ENCODE measurements at places on chromosomes 4 and X.
A peak's percentile ranks its signal among the peaks of the same experiment; 100 is the strongest.

- no peak for DNase-seq
Measured at GRCh38 chrX:18654875-18655836, 16.8 kb downstream of the RS1 start.

DNA sequence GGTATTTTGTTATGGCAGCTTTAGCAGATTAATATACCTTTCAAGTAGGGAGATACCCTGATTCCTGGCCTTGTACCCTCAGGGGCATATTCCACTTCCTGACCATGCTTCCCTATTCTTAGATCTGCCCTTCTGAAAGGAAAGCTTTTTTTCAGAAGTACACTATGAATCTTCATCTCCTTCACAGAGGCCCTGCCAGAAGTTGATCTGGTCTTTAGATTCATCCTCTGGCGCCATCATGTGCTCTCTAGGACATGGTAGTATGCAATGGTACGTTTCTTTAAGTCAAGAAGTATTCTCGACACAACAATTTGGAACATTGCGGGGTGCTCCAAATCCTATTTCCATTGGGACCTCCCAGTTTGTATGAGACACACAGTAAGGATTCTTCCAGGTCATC is 39.6 kb upstream of the DIPK2B start:
- DNase-seq = no peak

DNA sequence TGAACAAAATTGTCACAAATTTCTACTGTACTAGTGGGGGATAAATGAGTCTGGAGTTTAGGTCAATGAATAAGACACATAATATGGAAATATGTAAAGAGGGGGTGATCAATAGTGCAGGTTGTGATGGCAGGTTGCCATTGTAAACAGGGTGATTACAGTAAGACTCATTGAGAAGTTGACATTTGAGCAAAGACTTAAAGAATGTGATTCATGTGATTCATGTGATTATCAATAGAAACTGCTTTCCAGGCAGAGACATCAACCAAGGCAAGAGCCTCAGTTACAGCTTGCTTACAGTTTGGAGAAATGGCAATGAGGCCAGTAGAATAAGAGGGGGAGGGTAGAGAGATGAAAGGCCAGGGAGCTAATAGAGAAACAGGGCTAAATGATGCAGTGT is 45.8 kb upstream of the GIMD1 start:
- no peak for DNase-seq

GRCh38 chrX:20221902-20222301 is 44.8 kb downstream of the RPS6KA3 start:
- DNase-seq = no peak

DNA sequence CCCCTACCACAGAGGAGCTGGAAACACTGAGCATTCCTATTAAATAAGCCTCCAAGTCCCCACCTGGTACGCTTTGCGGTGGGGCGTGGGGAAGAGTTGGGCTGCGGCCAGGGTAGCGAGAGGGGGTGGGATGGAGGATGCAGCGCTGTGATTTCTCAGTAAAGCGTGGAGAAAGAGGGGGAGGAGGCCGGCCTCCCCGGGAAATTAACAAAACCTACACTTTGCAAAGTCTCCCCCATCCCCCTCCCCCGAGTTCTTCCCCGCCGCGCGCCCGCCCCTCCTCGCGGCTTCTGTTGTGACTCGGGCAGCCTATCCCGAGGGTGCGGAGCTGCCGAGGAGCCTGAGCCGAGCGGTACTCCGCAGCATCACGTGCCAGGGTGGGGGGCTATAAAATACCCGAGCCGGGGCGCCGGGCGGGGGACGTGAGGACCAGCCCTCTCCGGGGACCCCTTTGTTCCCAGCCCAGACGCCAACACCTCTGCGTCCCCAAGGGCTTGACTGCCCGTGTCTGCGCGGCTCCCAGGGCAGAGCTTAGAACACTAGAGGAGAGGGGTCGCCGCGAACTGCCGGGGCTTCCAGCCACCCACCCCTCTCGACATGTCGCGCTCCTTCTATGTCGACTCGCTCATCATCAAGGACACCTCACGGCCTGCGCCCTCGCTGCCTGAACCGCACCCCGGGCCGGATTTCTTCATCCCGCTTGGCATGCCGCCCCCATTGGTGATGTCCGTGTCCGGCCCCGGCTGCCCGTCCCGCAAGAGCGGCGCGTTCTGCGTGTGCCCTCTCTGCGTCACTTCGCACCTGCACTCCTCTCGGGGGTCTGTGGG is at the start of gene GSX2:
Gene GSX2 (plus strand): TSS at position 416 of the 827 bp plus-strand sequence. CDS start 182 bp downstream, at position 598.
- DNase-seq = no peak

- DNase-seq = no peak
Measured at GRCh38 chr4:94403751-94404150, 48.0 kb upstream of the PDLIM5 start.

DNA sequence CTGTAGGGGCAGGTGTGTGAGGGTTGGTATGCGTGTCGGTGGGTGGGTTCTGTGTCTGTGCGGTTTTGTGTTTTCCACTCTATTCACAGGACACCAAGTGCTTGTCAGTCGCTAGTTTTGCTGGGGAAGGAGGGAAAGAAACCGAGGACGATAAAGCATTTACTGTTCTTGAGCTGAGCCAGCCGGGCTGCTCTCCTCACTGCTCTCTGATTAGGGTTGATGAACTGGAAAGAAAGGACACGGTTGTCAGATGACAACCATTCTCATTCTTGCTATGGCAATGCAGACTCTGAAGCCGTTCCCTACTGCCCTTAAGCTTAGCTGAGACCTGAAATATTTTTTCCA is 832 bp downstream of the EGFL6 start:
- no peak for DNase-seq

DNA sequence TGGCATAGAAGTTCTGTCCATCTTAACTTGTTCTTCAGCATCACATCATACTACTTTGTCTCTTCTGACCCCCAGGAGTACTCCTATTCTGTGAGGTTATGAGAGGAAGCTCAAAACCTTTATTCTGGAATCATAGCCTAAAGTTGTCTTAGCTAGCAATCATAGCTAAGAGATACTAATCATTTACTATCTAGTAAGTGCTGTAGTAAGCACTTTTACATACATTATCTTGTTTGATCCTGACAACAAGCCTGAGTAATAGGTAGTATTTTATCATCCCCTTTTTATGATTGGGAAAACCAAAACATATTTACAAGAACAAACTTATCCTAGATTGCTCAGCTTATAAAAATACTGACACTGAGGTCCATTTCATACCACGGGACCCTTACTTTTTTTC is 14.3 kb upstream of the LHFPL1 start:
- DNase-seq = no peak

DNA sequence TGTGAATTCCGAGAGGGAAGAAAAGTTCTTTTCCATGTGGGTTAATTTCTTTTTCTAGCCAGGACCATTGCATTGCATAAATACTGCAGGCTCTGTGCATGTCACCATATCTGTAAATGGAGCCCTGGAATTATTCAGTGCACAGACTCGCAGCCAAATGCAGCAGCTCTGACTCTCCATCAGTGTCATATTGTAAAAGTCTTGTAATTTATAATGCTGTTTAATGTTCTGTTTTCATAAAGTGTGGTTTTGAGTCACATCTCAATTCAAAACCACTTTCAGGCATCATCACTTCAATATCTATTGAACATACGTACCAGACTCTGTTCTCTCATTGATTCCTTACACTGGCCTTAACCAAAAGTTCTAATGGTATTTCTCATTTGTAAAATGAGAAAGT is 193.9 kb upstream of the RPL34 start:
- no peak for DNase-seq

GRCh38 chrX:110159235-110159634 is 156.3 kb downstream of the TMEM164 start:
- DNase-seq = no peak

GRCh38 chr4:162075726-162076125 is 88.1 kb downstream of the FSTL5 start:
- no peak for DNase-seq

- no peak for DNase-seq
Measured at GRCh38 chrX:3962511-3963311, 249.3 kb upstream of the PRKX start.

DNA sequence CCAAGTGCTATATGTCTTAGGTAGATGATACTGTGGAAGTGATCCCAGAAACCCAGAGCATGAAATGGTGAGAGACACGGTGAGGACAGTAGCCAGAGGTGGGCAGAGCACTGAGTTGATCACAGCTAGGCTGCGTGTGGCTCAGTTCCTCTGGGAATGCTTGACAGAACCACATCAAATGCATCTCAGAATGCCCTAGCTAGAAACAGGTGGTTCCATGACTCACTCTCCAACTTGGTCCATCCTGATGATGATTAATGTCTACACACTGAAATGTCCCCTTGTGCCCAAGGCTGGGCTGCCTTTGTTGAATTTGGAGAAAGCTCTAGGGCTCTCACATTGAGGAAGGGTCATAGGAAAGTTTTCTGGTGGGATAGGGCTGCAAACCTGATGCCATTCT is 113.6 kb downstream of the ZNF518B start:
- DNase-seq = no peak

GRCh38 chrX:120617996-120618630 is 11.7 kb downstream of the C1GALT1C1 start:
- DNase-seq = no peak

- no peak for DNase-seq
Measured at GRCh38 chr4:100086766-100087431, 103.4 kb downstream of the DDIT4L start.

DNA sequence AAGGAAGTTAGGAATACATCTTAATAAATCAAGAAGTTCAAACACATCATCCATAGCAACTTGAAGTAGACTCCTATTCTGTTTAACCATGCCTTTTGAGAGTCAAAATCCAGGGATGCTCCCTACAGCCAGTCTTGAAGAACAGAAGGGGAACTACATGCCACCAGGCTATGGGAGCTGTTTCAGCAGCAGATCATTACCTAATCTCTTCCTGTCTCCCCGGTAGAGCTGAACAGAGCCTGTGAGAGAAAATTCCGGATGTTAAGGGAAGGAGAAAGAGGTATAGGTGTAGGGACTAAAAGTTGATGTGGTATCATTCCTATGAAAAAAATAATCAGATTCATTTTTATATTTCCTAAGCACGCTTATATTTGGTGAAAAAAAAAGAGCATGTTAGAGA is 352.2 kb downstream of the SPRY1 start:
- no peak for DNase-seq

DNA sequence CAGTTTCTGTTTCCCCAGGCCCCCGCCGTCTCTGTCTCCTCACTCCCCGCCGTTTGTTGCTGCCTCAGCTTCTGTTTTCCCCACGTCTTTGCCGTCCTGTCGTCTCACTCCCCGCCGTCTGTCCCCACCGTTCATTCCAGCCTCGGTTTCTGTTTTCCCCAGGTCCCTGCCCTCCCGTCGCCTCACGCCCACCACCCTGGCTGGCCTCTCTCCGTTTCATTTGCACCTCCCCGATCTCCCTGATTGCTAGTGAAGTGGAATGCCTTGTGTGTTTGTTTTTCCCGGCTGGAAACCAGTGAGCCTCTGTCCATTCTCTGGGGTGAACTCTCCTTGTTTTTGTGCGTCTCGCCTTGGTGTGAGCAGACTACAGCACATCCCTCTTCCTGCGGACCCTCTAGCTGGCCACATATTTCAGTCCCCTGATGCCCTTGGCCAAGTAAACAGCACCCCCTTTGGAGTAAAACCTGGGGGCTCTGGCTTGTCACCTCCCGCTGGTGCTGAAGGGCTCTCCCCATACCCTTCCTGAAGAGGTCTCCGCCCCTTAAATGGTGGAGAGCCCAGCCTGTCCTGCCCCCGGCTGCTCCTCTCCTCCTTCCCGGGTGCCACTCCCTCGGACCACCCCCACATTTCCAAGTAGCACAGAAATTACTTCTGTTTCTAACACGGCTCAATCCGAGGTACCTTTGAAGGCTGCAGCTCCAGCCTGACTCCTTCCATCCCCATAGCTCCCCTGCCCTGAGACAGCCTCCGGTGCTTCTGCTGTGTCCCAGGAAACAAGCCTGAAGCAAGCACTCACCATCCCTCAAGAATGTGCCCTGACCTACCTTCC is 13.2 kb downstream of the TMEM175 start:
- no peak for DNase-seq

DNA sequence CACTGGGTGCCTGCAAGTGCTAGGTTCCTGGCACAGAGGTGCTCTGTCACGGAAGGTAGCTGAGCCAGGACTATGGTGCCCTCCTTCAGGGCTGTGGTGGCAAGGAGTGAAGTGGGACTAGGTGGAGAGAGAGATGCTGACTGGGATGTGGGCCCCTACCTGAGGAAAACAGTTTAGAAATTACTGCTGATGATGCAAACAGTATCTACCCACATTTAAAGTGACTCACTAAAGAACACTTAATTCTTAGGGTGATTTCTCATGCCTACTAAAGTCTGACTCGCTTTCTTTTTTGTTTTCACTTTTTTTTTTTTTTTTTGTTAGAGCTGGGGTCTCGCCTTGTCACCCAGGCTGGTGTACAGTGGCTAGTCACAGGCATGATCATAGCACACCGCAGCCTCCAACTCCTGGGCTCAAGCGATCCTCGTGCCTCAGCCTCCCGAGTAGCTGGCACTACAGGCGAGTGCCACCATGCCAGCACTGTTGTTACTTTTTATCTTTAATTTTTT is 3.1 kb downstream of the ZNF185 start:
- DNase-seq = no peak

- DNase-seq = no peak
Measured at GRCh38 chrX:134172588-134173259, 64.3 kb upstream of the CCDC160 start.

DNA sequence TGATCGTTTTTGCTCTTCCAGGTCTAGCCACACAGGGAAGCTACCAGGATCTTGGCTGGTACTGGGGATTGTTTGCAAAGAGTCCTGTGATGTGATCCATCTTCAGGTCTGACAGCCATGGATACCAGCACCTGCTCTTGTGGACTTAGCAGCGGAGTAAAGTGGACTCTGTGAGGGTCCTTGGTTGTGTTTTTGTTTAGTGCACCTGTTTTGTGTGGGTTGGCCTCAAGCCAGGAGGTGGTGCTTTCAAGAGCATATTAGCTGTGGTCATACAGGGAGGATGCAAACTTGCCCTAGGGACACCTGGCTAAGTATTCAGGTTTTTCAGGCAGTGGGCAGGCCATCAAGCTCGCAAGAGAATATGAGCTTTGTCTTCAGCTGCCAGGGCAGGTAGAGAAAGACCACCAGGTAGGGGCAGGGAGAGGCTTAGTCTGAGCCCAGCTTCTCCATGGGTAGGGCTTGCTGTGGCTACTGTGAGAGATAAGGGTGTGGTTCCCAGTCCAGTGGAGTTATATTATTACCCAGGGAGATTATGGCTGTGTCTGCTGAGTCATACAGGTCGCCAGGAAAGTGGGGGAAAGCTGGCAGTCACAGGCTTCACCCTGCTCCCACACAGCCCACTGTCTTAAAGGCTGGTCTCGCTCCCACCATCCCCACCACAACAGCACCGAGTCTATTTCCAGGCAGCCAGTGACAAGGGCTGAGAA is 293.7 kb downstream of the PCDH18 start:
- DNase-seq = no peak

- DNase-seq = peak; percentile 2
Measured at GRCh38 chr4:41256740-41257256, at the start of gene UCHL1. TSS of gene UCHL1 (plus strand) at chr4:41256928. CDS start at chr4:41256977, 49 bp downstream.

Data from stimulated activated CD4-positive, alpha-beta T cell treated with anti-CD3 and anti-CD28 coated beads, TNF-alpha, amount 100 ng/mL, for 24 hours (primary cell).